ENCODE measurements at places on chromosomes 13 and 19.

GRCh38 chr19:41883463-41883820 lies 458 bp downstream of the ARHGEF1 start:
- no peak for DNase-seq

GRCh38 chr13:50580684-50581305 lies 262.7 kb downstream of the DLEU7 start:
- DNase-seq, result peak; percentile 83

- DNase-seq, result peak; percentile 16
These were observed 67.4 kb downstream of the GGACT start for GRCh38 chr13:100520936-100521850.

DNA sequence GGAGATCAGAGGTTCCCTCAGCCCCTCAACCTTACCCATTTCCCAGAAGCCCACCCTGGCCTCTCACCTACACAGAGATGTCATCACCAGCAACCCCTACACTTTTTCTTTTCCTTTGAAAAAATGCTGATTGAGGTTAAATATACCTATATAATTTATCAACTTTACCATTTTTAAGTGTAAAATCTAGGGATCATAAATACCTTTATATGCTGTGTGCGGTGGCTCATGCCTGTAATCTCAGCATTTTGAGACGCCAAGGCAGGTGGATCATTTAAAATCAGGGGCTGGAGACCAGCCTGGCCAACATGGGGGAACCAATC lies 3.1 kb downstream of the KIR2DL4 start:
- no peak for DNase-seq

- no peak for DNase-seq
These were observed 167.7 kb upstream of the ZNF507 start for GRCh38 chr19:32177686-32178085.

GRCh38 chr13:68019901-68020300 lies 789.8 kb upstream of the PCDH9 start:
- no peak for DNase-seq

DNA sequence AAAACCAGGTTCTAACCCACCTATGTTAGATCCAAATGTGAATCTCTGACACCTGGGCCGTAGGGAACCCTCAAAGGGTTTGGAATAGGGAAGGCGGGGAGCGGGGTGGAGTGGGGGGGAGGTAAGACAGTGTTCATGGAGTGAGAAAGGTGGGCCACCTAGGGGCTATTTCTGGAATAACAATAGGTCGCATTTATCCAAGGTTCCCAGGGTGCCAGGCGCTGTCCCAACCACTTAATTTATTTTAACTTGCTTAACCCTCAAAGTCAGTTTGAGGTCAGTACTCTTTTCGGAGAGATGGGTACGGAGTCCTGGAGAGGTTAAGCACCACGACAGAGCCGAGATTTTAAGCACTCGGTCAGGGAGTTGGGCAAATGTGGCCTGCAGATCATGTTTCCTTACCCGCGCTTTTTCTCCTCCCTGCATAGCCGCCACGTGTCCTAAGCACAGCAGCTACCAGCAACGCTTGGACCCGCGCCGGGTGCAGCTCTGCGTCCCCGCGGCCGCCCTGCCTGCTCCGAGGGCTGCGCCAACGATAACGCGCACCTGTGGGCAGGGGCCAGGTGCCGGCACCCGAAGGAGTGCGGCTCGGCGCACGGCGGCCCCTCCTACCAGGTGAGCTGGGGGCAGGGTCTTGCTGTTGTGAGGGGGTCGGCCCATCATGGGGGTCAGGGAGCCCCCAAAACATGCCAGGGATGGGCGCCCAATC lies 25.0 kb upstream of the FXYD3 start:
- DNase-seq, result peak; percentile 59

DNA sequence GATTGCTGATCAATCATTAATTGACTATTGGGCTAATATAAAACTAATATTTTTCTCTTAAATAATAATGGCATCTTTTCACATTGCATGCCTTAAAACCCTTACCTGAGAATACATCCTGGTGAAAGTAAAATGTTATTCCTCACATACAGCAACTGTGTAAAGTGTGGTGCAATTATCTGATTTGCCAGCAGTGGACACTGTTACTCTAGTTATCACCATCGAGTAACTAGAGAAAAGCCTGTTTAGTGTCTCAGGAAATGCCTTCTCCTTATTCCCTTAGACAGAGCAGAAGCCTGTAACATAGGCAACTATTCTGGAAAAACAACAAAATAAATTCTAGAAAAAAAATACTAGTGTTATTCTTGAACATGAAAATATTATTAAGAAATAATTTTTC lies 459.8 kb downstream of the FGF14 start:
- no peak for DNase-seq

DNA sequence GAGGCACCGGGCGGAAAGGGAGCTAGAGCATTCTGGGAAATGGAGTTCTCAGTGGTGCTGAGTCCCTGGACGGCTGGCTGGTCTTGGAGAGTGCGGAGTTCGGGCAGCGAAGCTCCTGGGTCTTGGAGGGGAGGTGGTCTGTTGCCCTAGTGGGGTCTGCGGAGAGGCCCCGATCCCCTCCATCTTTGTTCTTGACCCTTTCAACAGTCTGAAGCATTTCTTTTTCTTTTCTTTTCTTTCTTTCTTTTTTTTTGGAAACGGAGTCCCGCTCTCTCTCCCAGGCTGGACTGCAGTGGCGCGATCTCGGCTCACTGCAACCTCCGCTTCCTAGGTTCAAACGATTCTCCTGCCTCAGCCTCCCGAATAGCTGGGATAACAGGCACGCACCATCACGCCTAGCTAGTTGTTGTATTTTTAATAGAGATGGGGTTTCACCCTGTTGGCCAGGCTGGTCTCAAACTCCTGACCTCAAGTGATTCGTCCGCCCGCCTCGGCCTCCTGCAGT lies 440 bp upstream of the SYMPK start:
- DNase-seq, result no peak

GRCh38 chr19:10517361-10517759 lies at the start of gene S1PR5:
Gene S1PR5, minus strand, starts transcription at chr19:10517447. Its CDS starts 2,436 bp downstream, at chr19:10515011.
- no peak for DNase-seq

- DNase-seq, result no peak
These were observed 782 bp upstream of the JUND start for GRCh38 chr19:18282021-18282787.

- no peak for DNase-seq
These were observed 102.0 kb downstream of the FOXO1 start for GRCh38 chr13:40564342-40565001.

DNA sequence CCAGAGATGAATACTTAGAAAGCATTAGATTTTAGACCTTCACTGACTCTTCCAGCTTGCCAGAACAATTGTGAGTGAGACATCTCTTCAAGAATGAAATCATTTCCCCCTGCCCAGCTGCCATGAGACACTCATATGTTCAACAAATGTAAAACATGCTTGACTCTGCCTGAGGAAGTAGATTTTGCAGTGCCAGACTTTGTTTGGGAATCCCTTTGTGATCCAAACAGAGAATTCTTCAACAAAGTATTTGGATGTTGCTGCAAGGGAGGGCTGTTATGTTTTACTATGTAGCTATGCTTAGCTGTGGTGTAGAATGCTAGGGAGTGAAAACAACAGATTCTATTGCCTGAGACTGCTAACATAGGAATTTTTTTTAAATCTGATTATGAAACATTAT lies 416.4 kb downstream of the DCT start:
- DNase-seq, result peak; percentile 85

- peak; percentile 3 for DNase-seq
These were observed 29.3 kb upstream of the ATP1A3 start for GRCh38 chr19:42023121-42023942.

- DNase-seq, result no peak
These were observed 33.5 kb upstream of the PABPC3 start for GRCh38 chr13:25062479-25062878.

GRCh38 chr19:3613818-3614661 lies 7.4 kb upstream of the TBXA2R start:
- no peak for DNase-seq

GRCh38 chr19:1113030-1113985 lies 9.5 kb downstream of the GPX4 start:
- DNase-seq, result peak; percentile 92

GRCh38 chr13:112567161-112567862 lies 20.6 kb downstream of the TUBGCP3 start:
- DNase-seq, result no peak

- DNase-seq, result no peak
These were observed 391.9 kb downstream of the DLEU7 start for GRCh38 chr13:50451609-50452008.

- DNase-seq, result peak; percentile 16
These were observed 493 bp upstream of the LHFPL6 start for GRCh38 chr13:39603424-39603947.

GRCh38 chr13:39910041-39910440 lies 254.6 kb downstream of the COG6 start:
- no peak for DNase-seq

DNA sequence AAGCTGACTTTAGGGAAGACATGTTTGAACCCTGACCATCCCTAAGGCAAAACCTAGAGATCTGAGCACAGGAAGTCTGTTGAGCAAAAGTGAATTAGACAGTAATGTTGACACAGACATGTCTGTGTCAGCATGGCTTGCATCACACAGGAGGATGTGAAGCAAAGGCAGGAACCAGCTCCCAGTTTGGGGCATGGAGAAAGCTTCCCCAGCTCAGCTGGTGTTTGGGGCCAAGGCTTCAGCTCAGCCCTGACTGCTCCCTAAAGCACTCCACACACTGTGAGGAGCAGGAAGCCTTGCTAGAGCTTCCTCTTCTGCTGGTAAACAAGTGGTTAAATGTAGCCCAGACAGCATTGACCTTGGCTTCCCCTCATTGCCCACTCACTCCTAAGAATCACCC lies 153.8 kb upstream of the UBL3 start:
- peak; percentile 28 for DNase-seq

GRCh38 chr13:27403727-27404385 lies 20.6 kb upstream of the GTF3A start:
- DNase-seq, result no peak

- no peak for DNase-seq
These were observed at the start of gene MISP for GRCh38 chr19:750640-751423. Gene MISP, plus strand, starts transcription at chr19:751112. Its CDS starts 5,835 bp downstream, at chr19:756947.

GRCh38 chr13:30848332-30849027 lies 57.6 kb upstream of the MEDAG start:
- DNase-seq, result no peak

DNA sequence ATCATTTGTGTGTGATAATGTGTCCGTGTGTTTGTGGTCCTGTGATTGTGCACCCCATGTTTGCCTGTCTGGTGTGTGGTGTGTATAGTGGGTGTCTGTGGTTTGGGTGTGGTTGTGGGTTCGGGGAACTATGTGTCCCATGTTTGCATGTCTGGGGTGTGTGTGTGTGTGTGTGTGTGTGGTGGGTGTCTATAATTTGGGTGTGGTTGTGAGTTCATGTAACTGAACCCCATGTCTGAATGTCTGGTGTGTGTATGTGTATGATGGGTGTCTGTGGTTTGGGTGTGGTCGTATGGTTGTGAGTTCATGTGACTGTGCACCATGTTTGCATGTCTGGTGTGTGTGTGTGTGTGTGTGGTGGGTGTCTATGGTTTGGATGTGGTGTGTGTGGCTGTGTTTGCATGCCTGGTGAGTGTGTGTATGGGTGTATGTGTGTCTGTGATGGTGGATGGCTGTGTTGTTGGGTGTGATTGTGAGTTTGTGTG lies 11.1 kb upstream of the NFIX start:
- peak; percentile 19 for DNase-seq

DNA sequence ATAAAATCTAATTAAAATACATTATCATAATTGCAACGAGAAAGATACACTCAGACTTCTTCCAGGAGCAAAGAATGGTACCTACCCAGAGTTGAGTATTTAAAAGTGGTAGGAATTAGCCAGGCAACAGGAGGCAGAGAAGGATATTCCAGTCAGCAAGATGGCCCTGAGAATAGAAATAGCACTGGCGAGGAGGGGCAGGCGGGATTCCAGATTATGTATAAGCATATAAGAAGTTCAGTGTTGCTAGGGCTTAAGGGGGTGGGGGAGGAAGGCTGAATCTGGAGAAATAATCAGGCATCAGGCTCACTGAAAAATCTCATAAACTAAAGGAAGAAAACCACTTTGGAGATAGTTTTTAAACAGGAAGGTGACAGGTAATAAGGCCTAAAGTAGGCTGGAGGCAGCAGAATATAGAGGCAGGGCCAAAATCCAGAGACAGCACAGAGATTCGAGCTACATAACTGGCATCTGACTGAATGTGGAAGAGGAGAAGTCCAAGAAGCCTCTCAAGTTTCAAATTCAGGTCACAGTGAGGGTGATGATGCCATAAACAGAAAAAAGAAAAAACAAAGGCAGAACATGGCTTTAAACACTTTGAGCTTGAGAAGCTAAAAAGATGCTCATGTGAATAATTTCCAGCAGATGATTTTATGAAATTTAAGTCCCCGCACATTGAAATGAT lies 7.5 kb downstream of the KPNA3 start:
- DNase-seq, result no peak

- peak; percentile 81 for DNase-seq
These were observed 9.4 kb downstream of the POLRMT start for GRCh38 chr19:623974-624373.

DNA sequence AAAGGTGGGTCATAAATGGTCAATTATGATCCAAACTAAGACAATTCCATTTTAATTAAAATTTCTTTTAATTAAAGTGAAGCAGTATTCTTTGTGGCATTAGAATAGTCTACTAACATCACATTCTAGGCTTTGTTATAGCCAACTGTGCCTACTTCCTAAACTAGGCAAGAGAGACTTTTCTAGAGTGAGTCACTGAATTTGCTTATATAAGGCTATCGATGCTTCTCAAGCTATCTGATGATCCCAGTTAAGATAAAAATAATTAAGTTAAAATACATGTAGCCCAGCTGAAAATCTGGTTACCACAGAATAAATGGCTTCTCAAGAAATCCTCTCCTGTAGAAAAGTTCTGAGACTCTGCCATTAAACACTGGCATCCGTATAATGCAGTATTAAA lies 12.5 kb downstream of the ANKRD10 start:
- DNase-seq, result no peak

DNA sequence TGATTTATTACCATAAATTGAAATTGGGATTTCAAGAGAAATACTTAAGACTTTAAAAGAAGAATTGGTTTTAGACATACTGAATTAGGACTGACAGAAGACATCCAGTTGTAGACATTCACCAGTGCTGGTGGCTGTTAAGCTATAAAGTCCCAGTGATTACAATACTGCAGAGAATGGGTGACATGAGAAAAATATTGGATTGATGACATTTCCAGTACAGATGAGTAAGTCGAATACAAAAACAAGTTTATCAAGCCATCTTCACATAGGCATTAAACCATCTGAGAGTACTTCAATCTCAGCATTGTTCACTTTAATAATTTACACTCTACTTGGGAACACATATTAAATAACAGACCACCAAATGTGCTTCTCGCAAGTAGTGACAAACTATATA lies 66.8 kb downstream of the TBC1D4 start:
- DNase-seq, result no peak

- DNase-seq, result no peak
These were observed 120.6 kb downstream of the ABCC4 start for GRCh38 chr13:95180513-95181245.

- no peak for DNase-seq
These were observed 54.2 kb upstream of the PTPRS start for GRCh38 chr19:5394551-5395505.

GRCh38 chr13:65292488-65292901 lies 1937.6 kb downstream of the PCDH9 start:
- peak; percentile 79 for DNase-seq

GRCh38 chr13:103941506-103942140 lies 875.4 kb upstream of the SLC10A2 start:
- DNase-seq, result no peak

Data from fibroblast of skin of abdomen (primary cell).